Psoas muscle (tissue), 8 donors: ENCODE measurements at places on chromosomes 3 and 15. TPM values are rescaled to one million over a fixed set of nuclear protein-coding genes. Genes with fewer than 3 reads are reported as not detected.

- H3K27ac ChIP-seq, result no peak within 1 kb of the TSS
- H3K4me3 ChIP-seq, result peak within 1 kb of the TSS; percentile 42
- no peaks in the 10 kb centered on the region for H3K27me3 ChIP-seq
- no peak for DNase-seq
- H3K4me1 ChIP-seq, result no peaks in the 10 kb centered on the region
Measured at GRCh38 chr15:53759411-53759931, at the start of gene WDR72. TSS of gene WDR72 (minus strand) at chr15:53759663. CDS start at chr15:53733149, 26,514 bp downstream.

Gene EPHA6
- total RNA-seq, result not detected

GRCh38 chr3:41518626-41519025 is 319.3 kb downstream of the CTNNB1 start:
- H3K27ac ChIP-seq, result no peak overlapping the region
- H3K4me1 ChIP-seq, result no peaks in the 10 kb centered on the region
- H3K4me3 ChIP-seq, result no peak overlapping the region
- H3K27me3 ChIP-seq, result no peaks in the 10 kb centered on the region
- DNase-seq, result no peak

DNA sequence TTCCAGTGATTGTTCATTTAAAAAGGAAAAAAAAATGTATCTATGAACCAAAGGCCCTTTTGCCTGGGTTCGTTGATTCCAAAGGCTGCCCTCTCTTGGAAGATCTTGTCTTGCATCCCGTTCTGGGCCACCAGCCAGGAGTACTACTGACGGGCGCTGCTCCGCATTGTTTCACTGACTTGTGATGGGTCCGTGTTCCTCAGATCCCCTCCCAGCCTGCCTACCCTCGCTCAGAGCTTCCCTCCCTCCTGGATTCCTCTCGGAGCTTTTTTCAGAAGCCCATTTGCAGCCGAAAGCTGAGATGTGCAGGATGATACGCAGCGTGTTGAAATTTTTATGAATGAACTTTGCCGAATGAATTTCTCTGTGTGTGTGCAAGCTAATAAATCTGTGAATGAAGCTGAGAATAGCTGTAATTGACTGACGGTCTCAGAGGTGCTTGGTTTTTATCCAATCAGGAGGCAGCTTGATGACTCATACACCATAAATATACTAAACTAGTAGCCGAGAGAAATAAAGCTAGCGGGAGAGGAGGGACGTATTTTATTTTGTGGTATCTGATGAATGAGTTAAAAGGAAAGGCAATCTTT is at the start of gene SHC4:
Gene SHC4, minus strand, starts transcription at position 396 of the 590 bp plus-strand sequence. CDS start 904 bp downstream, outside the sequence.
- peak; percentile 78 for DNase-seq
- peaks cover 16% of the 10 kb centered on the region for H3K4me1 ChIP-seq
- no peaks in the 10 kb centered on the region for H3K27me3 ChIP-seq
- no peaks in the 10 kb centered on the region for H3K36me3 ChIP-seq
- H3K4me3 ChIP-seq, result peak within 1 kb of the TSS; percentile 75
- H3K27ac ChIP-seq, result peak within 1 kb of the TSS; percentile 23

Gene ATP10A
- total RNA-seq, result 0.51 TPM

DNA sequence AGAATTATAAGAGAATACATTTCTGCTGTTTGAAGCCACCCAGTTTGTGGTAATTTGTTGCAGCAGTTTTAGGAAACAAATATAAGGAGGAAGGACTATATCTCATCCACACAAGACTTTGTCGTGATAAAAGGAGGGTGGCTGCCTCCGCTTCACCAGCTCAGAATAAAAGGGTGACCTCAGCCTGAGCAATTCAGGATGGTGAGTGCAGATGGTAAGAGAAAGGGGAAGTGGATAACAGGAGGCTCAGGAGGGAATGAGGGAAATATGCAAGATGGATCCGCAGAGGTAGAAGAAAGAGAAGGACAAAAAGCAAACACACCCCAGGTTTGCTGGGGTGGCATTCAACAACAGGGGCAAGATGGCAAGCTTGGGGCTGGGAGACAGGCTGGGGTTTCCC is 108.1 kb upstream of the TNFAIP8L3 start:
- no peaks in the 10 kb centered on the region for H3K36me3 ChIP-seq
- H3K4me1 ChIP-seq, result no peaks in the 10 kb centered on the region
- no peaks in the 10 kb centered on the region for H3K27me3 ChIP-seq
- DNase-seq, result no peak

Gene MEIS2
- 2.7 TPM for total RNA-seq

GRCh38 chr3:10772271-10773161 is 43.5 kb upstream of the SLC6A11 start:
- no peak for DNase-seq
- no peak overlapping the region for H3K27ac ChIP-seq
- no peaks in the 10 kb centered on the region for H3K4me1 ChIP-seq
- H3K4me3 ChIP-seq, result no peak overlapping the region
- H3K36me3 ChIP-seq, result no peaks in the 10 kb centered on the region

Gene CSPG5
- 0.18 TPM for total RNA-seq

- no peak overlapping the region for H3K4me3 ChIP-seq
- peaks cover 3% of the 10 kb centered on the region for H3K27me3 ChIP-seq
- no peak for DNase-seq
Measured at GRCh38 chr3:143135150-143135549, 15.6 kb downstream of the CHST2 start.

Gene SERPINI2
- not detected for total RNA-seq

Gene SLC51A
- total RNA-seq, result 0.39 TPM

- H3K27ac ChIP-seq, result no peak overlapping the region
- H3K36me3 ChIP-seq, result no peaks in the 10 kb centered on the region
- no peaks in the 10 kb centered on the region for H3K4me1 ChIP-seq
- DNase-seq, result no peak
- H3K27me3 ChIP-seq, result peaks cover 4% of the 10 kb centered on the region
Measured at GRCh38 chr15:96363707-96364106, 33.2 kb downstream of the NR2F2 start.

- DNase-seq, result no peak
- H3K4me1 ChIP-seq, result no peaks in the 10 kb centered on the region
- no peaks in the 10 kb centered on the region for H3K36me3 ChIP-seq
- no peaks in the 10 kb centered on the region for H3K27me3 ChIP-seq
Measured at GRCh38 chr3:61343543-61343942, 92.3 kb upstream of the FHIT start.
